T-helper 2 cell treated with Interferon-gamma antibody and Interleukin-4, amounts not matched to agents 5 μg/mL and 100 μg/mL, for 36 hours (primary cell): ENCODE measurements at places on chromosomes 5 and 9.

- no peak for DNase-seq
Measured at GRCh38 chr5:54823006-54823405, 162.4 kb downstream of the ESM1 start.

- no peak for DNase-seq
Measured at GRCh38 chr5:162711244-162711643, 643.7 kb downstream of the GABRG2 start.

- no peak for DNase-seq
Measured at GRCh38 chr5:113170707-113171106, 194.1 kb downstream of the DCP2 start.

DNA sequence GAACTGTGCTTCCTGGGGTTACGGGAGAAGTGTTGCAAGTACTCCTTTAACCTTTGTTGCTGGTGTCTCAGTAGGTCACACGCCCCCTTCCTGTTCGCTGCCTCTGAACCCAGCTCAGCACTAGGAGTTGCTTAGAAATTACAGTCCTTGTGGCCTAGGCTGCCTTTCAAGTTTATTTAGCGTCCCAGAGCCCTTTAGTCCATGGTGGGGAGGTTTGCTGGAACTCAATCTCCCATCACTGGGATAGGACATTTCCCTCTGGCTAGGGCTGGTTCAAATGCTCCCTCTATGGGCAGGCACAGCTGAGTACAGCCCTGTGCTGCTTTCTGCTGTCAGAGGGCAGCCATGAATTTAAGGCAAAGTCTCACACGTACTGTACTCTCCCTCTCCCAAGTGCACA lies 4.7 kb downstream of the IFNA8 start:
- DNase-seq, result no peak

DNA sequence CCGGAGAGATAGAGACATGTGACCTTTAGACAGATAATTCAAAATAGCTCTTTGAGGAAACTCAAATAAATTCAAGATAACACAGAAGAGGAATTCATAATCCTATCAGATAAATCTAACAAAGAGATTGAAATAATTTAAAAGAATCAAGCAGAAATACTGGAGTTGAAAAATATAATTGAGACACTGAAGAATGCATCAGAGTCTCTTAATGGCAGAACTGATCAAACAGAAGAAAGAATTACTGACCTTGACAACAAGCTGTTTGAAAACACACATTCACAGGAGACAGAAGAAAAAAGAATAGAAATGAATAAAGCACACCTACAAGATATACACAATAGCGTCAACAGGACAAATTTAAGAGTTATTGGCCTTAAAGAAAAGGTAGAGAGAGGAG lies 40.4 kb upstream of the DEPDC1B start:
- DNase-seq, result no peak

DNA sequence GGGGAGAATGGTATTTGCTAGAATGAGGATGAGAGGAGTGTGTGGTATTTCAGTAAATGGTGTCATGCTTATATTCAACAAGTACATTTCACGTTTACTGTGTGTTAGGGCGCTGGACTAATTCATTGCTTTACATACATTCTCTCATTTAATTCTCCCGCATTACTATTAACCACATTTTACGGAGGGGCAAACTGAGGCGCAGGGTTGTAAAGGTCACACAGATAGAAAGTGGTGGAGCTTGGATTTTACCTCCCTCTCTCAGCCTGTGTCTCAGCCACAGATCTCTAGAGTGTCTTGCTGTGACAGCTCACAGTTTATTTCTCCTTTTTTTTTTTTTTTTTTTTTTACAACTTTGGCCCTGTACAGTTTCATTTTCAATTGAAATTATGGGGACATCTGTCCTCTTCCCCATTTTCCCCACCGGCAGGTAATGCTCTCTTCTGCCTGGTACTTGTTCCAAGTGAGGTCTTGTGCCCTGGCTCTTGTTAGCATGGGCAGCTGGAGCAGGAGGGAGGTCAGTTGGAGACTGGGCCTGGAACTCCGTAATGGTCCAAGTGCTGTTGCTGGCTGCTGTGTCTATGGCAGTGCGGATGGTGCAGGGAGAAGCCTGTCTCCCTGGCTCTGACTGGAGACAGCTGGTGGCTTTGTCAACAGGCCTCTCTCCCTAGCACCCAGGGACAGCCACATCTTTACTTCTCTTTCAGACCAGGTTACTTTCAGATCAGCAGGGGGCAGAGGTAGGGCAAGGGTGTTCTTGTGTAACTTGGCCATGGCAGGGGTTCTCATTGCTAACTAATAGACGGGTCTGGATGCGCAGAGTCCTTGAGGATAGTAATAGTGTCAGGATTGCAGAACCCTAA lies 20.5 kb upstream of the NDST1 start:
- no peak for DNase-seq

- peak; percentile 14 for DNase-seq
Measured at GRCh38 chr5:61202213-61202612, 39.9 kb upstream of the SMIM15 start.

DNA sequence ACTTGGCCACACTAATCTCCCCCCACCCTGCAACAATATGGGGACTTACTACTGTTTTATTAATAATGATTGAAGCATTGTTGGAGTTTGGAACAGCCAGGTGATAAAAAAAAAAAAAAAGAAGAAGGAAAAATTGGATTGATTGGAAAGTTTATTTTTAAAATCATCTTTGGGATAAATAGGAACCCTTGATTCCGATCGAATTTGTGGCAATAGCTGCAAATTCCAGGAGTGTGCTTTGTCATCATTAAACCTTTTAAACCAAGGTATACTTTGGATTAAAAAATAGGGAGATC lies 907 bp upstream of the NR2F1 start:
- no peak for DNase-seq

- DNase-seq, result no peak
Measured at GRCh38 chr9:110782701-110783100, 114.1 kb downstream of the MUSK start.

- no peak for DNase-seq
Measured at GRCh38 chr9:70257991-70258691, 637 bp upstream of the SMC5 start.

GRCh38 chr9:8486095-8486494 lies 686.5 kb upstream of the DMAC1 start:
- no peak for DNase-seq

GRCh38 chr9:129934041-129934591 lies 98.9 kb downstream of the USP20 start:
- DNase-seq, result no peak

DNA sequence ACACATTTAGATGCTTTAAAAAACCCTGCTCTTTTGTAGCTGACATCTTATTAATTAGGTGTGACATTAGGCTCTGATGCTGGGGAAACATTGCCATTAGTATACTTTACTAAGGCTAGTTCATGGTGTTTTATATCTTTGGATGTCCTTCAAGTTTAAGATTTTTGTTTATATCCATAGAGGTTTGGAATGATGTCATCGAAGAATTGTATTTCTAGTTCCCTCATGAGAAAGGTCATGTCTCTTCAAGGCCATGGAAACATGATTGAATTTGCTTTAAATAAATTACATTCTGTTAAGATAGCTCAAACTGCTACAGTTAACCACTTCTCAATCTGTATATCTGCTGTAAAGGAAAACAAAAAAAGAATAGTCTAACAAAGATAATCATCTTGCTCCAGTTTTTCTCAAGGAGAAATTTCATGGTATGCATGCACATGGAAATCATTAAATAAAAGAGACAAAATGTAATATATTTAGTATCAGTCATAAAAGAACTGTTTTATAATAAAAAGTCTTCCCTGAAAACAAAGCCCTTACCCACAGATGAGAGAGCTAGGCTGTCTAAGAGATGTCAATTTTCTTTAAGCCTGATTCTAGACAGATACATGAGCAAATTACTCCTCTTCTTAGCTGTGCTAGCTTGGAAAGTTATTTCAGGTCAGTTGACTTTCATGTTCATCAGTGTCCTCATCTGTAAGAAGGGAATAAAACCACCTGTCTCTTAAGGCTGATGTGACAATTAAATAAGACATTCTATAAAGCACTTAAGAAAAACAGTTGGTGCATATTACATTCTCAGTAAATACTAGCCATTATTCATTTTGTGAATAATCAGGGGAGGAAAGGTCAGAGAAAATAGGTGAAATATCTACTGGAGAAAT lies 25.0 kb upstream of the STARD4 start:
- DNase-seq, result no peak

DNA sequence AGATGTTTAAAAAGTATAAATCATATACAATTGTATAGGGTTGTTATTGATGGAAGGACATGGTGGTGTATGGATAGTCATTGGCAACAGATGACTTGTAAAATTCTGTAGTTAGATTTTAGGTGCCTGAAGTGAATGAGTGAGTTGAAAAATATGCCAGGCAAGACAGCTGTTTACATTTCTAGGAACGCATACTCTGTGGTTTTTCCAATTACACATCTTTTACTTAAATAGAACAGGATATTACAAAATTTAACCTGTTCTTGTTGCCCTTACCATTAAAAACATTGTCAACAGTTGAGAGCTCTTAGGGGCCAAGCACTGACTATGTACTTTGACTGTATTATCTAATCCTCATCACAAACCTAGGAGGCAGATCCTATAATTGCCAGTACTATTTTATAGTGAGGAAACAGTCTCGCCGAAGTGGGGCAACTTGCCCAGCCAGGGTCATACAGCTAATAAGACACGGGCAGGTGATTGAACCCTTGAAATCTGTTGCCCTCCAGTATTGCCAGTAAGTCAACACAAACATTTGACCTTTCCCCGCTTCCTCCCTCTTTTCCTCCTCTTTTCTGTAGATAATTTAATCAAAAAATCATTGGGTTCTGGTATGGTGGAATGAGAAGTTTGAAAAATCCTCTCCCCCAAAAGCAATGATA lies 88.6 kb downstream of the MACROH2A1 start:
- peak; percentile 0 for DNase-seq

DNA sequence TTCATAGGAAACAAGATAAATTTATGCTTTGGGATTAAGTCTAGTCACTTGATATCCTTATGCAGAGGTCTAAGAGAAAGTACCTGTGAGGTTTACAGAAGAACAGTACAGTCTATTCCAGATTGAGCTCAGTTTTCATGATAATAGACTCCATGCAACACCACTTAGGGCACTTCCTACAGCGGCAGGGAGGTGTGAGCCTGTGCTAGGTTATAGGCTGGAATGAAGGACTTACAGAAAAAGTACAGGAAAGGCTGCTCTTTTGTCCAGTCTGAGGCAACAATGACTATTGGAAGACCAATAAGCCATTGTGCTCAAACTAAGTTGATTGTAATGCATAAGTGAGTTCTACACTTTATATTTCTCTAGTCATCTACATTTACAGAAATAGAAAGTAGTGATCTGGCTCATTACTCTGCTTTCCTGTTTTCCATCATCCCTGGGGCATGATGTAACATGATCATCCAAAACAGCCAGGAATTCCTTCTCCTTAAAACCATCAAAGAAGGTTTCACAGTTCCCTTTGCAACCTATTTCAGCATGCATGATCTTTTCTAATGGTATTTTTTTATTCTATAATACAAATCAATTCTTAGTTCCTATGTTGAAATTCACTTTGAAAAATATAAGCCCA lies 322.8 kb downstream of the SLF1 start:
- DNase-seq, result no peak

GRCh38 chr9:90085633-90086032 lies 480.8 kb downstream of the GADD45G start:
- no peak for DNase-seq

DNA sequence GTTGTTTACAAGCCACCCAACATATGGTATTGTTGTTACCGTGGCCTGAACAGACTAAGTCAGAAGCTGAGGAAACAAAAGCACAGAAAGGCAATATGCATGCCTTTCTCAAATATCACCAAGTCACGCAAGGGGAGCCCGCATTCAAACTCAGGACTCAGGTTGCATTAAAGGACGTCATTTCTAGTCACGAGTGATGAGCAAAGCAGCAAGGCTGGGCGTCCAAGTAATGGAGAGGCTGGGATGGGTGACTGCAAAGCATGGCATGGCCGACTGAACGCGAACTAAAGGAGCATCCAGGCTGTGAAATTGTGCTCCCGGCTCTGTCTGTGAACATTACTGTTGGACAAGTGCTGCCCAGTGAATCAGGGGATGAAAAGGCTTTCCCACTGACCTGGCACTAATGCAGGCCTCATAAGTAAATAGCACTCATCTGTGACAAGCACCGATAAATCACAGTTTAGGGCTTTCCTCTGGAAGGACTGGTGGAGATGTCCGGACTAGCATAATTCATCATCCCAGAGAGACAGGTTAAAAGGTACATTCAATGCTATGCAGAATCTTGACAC lies 202.8 kb downstream of the SPOCK1 start:
- no peak for DNase-seq

- no peak for DNase-seq
Measured at GRCh38 chr9:136341042-136341655, 13.8 kb downstream of the GPSM1 start.

GRCh38 chr5:1658665-1659064 lies 134.9 kb upstream of the LPCAT1 start:
- no peak for DNase-seq

- peak; percentile 65 for DNase-seq
Measured at GRCh38 chr9:27528076-27528885, 1.3 kb downstream of the MOB3B start.

DNA sequence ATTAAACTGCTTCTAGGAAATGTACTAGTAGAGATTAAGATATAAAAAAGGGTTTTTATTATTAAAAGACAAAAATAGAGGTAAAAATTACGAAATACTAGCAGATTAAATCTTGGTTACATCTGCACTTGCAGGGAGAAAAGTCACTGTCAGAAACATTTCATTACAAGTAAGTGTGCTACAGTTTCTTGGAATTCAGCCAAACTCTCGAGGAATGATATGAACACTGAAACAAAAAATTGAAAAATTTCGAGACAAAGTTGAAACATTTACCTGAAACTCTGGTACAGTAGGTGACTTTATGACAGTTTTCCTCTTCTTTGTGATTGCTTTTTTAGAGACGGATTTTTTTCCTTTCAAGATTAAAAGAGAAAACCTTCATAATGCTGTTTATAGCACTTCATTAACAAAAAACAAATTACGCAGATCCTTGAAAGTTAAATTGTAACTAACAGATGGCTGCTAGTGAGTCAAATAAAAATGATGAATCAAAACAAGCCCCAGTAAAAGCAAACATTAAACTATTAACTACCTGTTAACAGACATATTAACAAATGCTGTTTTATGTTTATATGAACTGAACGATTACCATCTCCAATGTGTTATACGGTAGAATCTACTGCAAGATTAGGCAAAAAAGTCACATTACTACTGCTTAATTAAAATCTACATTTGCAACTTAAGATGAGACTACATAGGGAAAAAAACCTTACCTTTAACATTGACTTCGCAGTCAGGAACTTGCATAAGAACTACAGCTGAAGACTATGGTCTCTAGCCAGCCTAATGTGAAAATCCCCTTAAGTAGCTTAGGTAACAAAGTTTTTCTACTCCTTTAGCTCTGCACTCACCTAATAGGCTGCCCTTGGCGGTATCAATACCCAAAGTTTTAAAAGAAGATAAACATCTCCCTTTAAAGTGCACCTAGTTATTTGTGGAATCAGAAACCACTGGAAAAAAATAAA lies 61.4 kb downstream of the RANBP6 start:
- DNase-seq, result no peak

GRCh38 chr5:86684222-86684621 lies 66.5 kb downstream of the COX7C start:
- DNase-seq, result no peak
